ENCODE measurements at places on chromosomes 1 and 21.

- no peak for DNase-seq
These were observed 68.3 kb upstream of the RC3H1 start for GRCh38 chr1:174090471-174090870.

- no peak for DNase-seq
These were observed 4.1 kb downstream of the EFHD2 start for GRCh38 chr1:15413563-15414444.

DNA sequence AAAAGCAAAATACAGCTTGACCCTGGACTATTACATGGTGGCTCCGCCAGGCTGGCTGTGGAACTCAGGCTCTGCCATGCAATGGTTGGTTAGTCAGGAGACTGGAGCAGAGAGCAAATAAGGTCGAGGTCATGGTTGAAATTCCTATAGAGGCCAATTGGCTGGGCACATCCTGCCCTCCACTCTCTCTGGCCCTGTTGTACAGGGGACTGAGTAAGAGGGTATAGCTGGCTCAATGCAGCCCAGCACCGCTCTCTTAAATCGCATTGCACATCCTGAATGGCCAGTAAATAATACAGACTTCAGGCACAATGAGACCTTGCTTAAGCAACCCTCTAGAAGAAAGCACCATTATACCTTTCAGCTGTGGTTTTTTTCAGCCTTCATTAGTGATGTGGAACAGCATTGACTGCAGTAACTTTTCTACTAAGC is 59.3 kb upstream of the PPP2R5A start:
- DNase-seq = no peak

- DNase-seq = no peak
These were observed 29.4 kb upstream of the PRRC2C start for GRCh38 chr1:171455967-171456366.

- peak; percentile 27 for DNase-seq
These were observed 30.9 kb downstream of the PDE9A start for GRCh38 chr21:42684109-42684916.

GRCh38 chr1:10647414-10648170 is 148.9 kb downstream of the CASZ1 start:
- DNase-seq = no peak

- no peak for DNase-seq
These were observed 103.3 kb downstream of the PAPPA2 start for GRCh38 chr1:176566004-176566975.

DNA sequence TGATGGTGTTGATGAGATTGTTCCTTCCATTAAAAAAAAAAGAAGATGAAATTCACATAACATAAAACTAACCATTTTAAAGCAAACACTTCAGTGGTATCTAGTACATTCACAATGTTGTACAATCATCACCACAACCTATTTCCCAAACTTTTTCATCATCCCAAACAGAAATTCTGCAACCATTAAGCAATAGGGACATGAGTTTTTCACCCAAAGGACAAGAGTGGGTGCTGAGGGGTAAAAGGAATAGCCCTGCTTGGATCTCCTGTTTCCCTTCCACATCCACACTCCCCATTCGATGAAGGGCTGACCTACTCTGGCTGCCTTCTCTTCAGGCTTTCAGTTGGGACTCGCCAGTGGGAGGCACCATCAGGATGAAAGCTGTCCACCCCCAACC is 59.3 kb downstream of the SLC9A1 start:
- no peak for DNase-seq

- DNase-seq = no peak
These were observed 93.2 kb upstream of the AJAP1 start for GRCh38 chr1:4561205-4561604.

GRCh38 chr1:50851034-50851433 is 109.0 kb downstream of the FAF1 start:
- DNase-seq = no peak

- no peak for DNase-seq
These were observed 1.4 kb downstream of the DIO1 start for GRCh38 chr1:53895421-53895820.

DNA sequence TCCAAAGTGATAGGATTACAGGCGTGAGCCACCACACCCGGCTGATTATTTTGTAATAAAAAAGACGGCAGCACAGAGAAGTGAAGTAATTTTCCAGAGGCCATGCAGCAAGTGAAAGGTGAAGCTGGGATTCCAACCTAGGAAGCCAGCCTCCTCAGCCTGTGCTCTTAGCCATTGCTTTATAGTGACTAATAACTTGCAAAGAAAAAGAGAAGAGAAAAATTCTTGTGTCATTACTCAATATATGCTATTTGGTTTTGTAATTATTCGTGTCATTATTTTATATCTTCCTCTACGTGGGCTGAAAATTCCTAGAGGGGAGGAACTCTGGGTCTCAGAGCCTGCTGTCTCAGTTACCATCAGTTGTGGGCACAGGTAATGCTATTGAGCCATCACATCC is 1.6 kb upstream of the IER5 start:
- no peak for DNase-seq

GRCh38 chr1:159646687-159647086 is 59.1 kb downstream of the APCS start:
- no peak for DNase-seq

- no peak for DNase-seq
These were observed 355.9 kb upstream of the ADGRL4 start for GRCh38 chr1:79362470-79362869.

DNA sequence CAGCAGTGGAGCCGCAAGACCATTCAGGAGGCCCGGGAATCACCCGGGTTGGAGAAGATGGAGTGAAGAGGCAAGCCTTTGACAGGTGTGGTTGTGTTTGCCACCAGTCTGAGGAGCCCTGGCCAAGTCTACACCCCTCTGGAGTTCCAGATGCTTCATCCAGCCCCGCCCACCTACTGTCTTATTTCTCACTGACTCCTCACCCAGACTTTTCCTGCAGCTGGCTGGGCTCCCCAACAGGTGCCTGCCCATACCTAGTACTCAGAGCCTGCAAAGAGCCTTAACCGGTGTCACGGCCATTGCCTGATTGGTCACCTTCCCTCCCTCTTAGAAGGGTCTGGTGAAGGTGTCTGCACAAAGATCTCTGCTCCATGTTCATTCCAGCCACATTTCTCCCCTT is 16.0 kb downstream of the SLC9A1 start:
- no peak for DNase-seq

DNA sequence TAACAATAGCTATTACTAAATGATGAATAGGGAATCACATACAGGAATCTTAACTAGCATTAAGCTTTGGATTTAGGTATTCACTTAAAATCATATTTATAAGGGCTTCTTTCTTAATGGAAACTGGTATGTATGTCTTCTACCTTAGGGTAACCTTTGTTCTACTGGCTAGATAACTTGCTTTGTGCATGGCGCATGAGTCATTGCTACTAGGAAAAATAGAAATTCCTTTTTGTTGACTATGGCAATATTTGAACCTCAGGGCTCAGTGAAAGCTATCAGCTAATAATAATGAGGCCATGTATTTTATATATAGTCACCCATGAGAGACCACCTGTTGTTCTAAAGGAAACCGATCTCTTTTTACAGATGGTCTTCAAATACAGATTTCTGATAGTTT is 72.5 kb downstream of the RPS6KC1 start:
- no peak for DNase-seq

Data from effector CD4-positive, alpha-beta T cell (primary cell).